ENCODE measurements at places on chromosomes 2 and 18.

DNA sequence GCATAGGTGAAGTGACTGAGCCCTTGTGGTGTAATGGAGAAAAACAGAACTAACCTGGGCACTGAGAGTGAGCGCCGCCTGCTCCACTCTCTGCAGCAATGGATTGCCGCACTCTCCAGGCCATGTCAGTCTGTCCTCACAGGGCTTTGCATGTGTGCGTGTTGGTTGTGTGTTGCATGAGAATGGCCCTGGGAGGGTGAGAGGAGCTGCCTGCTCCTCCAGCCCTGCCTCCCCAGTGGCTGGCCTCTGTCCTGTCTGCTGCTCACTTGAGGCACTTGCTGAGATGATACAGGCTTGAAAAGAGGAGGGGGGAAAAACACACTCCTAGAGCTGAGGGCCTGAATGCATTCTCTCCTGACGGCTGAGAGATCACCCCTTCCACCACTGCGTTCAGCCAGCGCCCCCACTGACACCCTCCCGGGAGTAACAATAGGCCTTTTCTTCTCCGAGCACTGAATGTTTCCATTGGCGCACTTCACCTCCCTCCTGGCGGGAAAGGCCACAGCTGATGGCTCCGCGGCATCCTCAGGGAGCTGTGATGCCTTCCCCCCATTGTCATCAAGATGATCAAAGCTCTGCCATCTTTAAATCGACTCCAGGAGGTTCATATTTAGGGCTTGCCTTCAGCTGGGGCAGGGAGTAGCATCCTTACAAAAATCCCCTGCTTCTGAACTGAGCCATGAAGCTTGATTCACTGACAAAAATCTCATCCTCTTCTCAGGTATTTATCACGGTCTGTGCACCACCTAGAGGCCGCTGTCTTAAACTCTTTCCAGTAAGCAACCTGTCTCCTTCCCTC lies 49.9 kb upstream of the DAPL1 start:
- DNase-seq: peak; percentile 78

DNA sequence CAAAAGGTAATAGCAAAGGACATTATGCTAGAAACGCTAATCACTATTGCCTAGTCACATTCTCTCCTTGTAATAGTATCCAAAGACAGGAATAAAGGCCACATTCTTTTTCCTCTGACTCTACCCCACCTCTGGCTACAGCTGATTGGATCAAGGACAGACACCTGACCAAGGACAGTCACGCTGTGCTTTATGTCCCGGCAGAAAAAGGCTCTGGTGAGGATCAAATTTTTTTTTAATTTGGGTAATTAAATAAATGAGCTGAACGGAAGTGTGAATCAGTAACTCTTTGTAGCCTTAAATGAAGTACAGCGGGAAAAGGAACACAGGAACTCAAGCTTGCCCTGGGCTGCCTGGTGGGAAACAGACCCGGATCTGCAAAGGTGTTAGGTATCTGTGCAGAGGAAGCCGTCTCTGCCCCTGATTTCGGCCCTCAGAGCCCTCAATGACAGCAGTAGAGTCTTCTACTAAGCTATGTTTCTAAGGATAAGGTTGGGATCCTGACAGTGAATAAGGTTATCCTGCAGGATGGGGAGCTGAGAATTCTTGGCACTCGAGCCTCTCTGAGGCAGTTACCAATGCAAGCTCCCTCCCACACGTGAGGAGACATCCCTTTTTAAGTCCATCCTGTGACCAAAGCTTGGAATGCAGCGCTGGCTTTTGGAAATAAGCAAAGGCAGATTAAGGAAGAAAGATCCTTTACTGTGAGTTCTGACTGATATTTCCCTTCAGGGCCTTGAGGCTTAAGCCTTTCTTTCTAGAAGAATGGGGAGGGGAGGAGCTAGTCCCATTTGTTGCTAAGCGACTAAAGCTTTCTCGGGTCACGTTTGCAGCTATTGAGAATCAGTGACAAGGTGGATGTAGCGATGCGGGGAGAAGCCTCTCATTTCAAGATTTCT lies 37.8 kb upstream of the IKZF2 start:
- no peak for DNase-seq

- DNase-seq: no peak
Observed at GRCh38 chr2:183001948-183002347, 36.3 kb downstream of the NCKAP1 start.

DNA sequence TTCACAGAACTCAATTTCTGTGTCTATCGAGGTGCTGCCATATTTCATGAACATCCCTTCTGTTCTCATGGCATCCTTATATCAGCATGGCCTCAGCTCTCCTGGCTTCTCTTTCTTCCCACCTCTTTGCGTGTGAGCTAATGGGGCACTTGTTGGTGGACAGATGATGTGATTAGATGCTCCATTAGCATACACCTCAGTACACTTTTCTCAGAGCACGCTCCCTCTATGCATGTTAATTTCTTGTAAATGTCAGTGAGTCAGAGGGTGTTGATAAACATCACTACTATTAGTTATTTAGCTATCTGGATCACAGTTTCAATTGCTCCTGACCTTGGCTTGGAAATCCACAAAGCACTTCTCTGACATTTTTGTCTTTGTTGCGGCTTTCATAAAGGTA lies 159.4 kb downstream of the CD8B2 start:
- DNase-seq: no peak

- no peak for DNase-seq
Observed at GRCh38 chr18:23861805-23862470, 152.6 kb upstream of the TTC39C start.

GRCh38 chr2:197516393-197516761 lies 511 bp downstream of the MOB4 start:
- no peak for DNase-seq

DNA sequence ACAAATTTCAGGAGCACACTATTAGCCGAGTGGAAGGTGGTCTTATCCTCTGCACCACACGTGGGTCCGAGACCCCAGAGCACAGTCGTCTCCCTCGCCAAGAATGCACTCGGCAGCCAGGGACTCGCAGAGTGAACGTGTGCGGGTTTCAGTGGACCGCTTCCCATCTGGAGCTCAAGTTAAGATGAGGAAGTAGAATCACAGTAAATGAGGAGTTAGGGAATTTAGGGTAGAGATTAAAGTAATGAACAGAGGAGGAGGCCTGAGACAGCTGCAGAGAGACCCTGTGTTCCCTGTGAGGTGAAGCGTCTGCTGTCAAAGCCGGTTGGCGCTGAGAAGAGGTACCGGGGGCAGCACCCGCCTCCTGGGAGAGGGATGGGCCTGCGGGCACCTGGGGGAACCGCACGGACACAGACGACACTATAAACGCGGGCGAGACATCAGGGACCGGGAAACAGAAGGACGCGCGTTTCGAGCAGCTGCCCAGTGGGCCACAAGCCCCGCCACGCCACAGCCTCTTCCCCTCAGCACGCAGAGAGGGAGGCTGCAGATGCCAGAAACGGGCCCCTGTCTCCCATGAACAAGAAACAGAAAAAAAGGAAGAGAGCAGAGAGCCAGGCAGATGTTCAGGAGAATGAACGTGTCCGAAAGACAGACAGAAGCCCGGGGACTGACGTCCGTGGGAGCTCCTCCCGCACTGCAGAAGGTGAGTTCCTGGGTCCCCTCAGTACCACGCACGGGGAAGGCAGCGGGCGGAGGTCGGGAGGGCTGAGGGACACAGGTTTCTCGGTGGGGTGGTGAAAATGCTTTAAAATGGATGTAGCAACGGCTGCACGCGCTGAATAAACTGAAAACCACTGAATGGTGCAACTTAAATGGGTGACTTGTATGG lies 5.4 kb upstream of the KCNG2 start:
- no peak for DNase-seq

- no peak for DNase-seq
Observed at GRCh38 chr2:158845444-158845843, 50.3 kb downstream of the DAPL1 start.

- DNase-seq: no peak
Observed at GRCh38 chr18:39162013-39162827, 1596.6 kb upstream of the CELF4 start.

DNA sequence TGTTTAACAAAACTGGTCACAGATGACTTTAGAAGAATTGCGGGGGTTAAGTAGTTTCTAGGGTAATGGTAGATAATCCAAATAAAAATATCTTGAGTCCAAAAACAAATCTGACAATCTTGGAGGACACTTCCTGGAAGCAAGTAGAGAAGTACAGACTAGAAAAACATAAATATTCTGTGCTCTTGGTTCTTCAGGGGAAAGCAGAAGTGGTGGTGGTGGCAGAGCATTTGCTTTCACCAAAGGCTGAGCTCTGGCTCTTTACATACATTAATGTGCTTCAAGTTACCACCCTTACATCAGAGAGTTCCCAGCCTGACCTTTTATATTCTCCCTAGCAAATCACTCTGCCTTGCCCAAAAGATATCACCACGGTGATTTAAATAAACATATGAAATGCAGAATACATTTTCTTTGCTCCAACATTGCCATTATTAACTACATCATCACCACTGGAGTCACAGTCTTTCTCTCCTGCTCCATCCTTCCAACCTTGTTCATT lies 15.3 kb downstream of the PDE11A start:
- DNase-seq: no peak

GRCh38 chr2:205086662-205087061 lies 541.4 kb downstream of the PARD3B start:
- DNase-seq: no peak

DNA sequence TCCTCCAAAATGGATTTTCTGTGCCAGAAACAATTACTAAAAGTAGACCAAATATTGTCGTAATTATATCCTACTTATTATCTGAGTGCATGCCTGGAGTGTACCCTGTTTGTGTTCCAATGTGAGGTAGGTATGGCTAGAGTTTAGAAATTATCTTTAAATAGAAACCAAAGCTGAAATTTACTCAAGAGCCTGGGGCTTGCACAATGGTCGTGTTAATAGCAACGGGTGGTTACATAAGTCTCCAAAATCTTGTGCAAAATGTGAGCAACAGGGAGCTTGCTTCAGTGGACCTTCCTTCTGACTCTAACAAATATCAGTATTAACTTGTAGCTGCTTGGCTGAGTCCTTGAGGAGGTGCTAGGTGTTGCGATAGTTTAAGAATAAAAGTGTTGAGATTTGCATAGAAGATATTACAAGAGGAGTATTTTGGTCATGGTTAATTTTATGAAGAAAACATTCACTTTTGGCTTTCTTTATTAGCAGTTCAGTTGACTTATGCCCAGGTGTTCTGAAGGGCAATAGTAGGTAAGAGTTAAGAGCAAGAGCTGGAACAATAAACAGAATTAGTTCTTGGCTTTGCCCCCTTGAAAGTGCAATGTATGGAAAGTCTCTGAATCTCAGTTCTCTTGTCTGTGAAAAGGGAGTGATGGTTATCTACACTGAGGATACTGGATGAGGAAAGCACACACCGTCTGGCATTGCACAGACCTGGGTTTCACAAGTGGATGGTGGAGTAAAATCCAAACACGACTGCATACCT lies 4.6 kb downstream of the CXCR4 start:
- DNase-seq: no peak

DNA sequence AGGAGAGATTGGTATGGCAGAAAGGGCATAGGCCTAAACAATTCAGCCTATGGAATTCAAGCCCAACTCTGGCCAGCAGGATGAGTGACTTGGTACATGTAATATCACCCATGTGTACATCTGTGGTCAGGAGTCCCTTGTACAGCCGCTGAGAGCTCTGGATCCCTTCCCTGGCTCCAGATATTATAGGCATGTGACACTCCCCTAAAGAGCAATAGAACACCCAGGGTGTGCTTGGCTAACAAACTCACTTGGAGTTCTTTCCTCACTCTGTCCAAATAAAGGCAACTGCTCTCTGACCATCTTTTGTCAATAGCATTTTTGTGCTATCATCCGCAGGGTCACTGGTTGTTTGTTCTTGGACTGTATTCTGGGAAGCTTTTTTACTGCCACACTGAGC lies 197.4 kb upstream of the NCKAP5 start:
- DNase-seq: peak; percentile 68

- no peak for DNase-seq
Observed at GRCh38 chr2:133986081-133986837, 267.6 kb upstream of the MGAT5 start.

DNA sequence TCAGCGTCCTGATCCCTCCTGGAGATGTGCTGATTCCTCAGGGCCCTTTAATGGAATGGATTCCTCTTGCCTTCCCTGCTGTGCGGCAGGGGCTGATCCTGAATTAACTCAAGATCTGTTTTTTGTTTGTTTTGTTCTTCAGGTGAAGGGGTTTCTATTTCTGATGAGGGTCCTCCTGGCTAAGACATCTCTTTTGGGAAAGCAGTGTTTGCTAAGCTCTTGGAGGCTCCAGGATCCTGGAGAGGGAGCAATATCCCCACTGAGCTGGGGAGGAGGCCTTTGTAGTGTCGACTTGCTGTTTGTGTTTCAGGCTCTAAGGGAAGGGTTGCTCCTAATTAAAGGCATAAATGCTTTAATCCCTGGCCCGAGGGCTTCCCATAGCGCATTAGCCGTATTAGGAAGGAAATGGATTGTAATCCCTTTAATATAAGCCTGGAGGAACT lies 65.3 kb upstream of the FOXI3 start:
- no peak for DNase-seq

GRCh38 chr2:152555048-152555447 lies 162.2 kb downstream of the PRPF40A start:
- no peak for DNase-seq

DNA sequence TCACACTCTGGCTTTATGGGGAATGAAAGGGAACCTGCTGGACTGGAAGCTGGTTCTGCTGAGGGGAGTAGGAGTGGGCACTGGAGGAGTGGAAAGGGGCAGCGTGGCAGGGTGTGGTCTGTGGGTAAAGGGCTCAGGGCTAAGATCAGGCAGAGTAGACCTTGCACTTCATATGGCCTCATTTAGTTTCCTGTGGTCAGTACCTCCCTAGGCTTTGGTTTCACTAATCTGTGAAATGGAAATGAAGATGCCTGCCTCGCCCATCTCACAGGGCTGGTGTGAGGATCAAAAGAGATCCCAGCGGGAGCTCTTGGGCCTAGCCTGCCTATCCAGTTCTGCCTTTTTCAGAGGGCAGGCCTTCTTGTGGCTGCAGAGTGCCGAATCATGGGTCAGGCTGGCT lies 208.7 kb downstream of the LOXHD1 start:
- DNase-seq: no peak

GRCh38 chr2:27223416-27223815 lies 6.2 kb downstream of the CAD start:
- DNase-seq: no peak

DNA sequence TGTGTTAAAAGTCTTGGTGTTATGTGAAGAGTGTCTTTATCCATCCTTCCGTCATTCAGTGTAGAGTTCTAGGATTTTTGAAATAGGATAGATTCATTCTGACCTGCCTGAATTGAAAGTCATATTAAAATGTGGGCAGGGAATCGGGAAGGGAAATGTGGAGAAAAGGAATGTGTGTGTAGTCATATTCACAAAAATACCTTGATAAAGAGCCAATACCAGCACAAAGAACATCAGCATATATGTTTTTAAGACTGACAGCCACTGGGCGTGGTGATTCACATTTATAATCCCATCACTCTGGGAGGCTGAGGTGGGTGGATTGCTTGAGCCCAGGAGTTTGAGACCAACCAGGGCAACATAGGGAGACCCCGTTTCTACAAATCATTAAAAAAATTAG lies 188.1 kb downstream of the CAMKMT start:
- DNase-seq: no peak

- DNase-seq: no peak
Observed at GRCh38 chr2:128682729-128683284, 364.1 kb upstream of the HS6ST1 start.

- DNase-seq: no peak
Observed at GRCh38 chr2:138902239-138902871, 122.2 kb upstream of the NXPH2 start.
